GM12878 (cell line): ENCODE measurements at places on chromosomes 7 and 10. TPM values are rescaled to one million over a fixed set of nuclear protein-coding genes. Genes with fewer than 3 reads are reported as not detected.

SPAM1 gene
- not detected in 2 replicates for total RNA-seq

OR2A7 gene
- total RNA-seq = 1.5 and 2.3 TPM in 2 replicates

GATA3 gene
- total RNA-seq = 0.64 and 0.80 TPM in 2 replicates

FAM25A gene
- not detected in 2 replicates for total RNA-seq

DNA sequence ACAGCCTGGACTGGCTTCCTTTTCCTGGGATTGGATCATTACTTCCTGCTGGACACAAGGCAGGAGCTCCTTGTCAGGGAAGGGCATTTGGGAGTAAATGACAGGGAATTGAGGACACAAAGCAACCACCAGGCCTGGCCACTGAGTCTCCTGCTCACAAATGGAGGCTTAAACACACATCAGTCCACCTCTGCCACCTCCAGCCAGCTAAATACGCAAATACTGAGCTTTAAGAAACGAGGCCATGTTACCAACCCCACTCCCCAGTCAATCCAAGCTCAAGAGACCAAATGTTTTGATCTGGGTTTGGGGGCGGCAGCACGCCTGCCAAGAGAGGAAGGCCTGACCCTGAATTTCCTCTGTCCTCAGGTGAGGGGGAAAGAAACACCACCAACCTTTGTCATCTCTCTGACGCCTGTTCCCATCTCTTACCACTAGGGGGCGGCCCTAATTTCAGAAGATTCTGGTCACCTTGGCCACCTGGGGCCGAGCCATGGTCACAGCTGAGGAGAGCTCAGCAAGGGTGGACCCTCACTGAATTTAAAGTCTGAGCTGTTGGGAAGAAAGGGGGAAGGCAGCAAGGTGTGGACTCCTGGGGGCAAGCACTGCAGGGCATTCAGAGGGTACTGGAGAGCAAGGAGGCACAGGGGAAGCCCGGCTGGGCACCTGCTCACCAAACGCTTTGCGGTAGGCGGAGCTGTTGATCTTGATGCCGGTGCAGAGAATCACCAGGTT lies 16.5 kb downstream of the AIFM2 start:
- no peak for DNase-seq

DNA sequence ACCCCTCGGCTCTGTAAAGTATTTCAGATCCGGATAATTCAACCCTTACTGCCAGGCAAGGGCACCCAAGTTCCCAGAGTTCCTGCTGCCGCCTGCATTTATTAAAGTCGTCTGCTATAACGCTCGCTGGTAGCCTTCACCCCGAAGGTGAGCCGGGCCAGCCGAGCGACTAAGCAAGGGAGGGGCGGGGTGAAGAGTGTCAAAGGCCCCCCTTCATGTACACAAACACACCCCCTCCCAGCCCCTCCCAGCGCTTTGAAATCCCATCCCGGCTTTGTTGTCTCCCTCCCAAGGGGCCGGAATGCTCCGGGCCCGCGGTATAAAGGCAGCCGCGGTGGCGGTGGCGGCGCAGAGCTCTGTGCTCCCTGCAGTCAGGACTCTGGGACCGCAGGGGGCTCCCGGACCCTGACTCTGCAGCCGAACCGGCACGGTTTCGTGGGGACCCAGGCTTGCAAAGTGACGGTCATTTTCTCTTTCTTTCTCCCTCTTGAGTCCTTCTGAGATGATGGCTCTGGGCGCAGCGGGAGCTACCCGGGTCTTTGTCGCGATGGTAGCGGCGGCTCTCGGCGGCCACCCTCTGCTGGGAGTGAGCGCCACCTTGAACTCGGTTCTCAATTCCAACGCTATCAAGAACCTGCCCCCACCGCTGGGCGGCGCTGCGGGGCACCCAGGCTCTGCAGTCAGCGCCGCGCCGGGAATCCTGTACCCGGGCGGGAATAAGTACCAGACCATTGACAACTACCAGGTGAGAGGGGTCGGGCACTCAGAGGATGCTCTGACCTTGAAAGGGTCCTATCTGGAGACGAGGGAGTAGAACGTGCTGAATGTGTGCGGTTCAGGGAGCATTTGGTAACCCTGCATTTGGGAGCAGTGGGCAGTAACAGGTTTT lies at the start of gene DKK1:
Gene DKK1, plus strand, starts transcription at position 349 of the 889 bp plus-strand sequence. Its CDS starts 154 bp downstream, at position 503.
- DNase-seq = no peak

DNA sequence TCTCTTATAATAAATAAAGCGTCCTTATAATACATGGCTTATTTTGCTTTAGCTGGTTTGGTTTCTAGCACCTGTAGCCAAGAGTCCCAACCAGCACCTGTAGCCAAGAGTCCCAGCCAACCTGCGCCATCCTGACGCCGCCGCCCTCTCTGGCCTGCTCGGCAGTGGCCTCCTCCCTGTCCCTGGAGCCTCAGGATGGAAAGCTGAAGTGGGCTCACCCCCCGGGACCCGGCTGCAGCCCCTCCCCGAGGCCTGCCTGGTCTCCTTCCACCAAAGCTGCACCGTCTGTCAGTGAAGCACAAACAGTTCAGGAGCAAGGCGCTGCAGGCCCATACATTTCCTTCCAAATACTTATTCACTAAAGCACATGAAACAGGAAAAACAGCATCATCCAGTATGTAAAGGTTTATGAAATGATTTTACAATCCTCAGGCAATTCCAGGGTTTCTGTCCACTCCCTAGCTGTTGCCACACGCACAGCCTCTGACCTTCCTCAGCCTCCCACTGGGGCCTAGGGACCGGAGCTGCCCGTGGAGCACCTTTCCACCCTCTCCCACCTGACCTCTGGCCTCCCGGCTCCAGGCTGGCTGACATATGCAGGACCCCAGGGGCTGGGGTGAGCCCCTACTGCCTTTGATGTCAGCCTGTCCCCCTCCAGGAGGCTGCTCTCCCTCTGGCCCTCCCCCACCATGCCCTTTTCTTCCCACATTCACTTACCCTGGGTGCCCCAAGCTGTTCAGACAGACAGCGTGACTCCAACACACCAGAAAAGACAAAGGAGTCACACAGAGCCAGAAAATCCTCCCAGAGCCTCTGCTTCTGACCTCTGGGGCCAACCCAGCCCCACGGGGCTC lies 149.6 kb upstream of the PPP2R2D start:
- no peak for DNase-seq

DNA sequence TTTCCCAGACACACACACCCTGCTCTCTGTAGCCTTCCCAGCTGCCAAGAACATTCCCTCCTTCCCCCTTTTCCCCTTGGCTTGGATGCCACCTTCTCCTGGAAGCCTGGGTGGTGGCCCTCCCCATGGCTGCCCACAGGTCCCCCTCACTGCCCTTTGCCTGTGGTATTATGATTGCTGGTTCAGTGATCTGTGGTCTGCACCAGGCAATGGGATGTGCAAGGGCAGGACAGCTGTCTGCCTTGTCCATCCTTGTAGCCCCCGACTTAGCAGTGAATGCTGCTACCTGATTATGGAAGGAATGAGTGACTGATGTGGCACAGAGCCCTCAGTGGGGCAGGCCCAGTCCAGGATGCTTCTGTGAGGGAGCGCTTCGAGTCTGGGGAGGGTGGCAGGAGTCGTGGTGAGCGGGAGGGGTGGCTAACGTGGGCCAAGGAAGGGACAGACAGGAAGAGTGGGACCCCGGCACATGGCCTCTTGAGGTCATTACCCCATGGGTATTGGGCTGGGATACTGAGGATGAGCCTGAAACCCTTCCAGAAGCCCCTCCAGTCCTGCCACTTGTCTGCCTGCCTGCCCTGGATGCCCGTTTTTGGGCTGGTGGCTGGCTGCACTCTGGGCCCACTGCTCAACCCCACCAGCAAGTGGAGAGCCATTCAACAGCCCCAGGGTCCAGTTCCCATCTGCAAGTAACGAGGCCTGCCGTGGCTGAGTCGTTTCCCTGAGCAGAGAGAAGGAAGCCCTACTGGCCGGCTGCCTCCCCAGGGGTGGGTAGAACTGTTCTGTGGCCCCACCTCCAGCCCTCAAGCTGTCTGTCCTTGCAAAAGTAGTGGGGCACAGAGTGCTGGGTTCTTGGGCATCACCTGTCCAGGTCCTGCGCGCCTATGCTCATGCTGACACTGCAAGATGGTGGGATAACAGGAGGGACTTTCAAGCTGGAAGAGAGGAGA lies 8.8 kb downstream of the CHST3 start:
- no peak for DNase-seq

DNA sequence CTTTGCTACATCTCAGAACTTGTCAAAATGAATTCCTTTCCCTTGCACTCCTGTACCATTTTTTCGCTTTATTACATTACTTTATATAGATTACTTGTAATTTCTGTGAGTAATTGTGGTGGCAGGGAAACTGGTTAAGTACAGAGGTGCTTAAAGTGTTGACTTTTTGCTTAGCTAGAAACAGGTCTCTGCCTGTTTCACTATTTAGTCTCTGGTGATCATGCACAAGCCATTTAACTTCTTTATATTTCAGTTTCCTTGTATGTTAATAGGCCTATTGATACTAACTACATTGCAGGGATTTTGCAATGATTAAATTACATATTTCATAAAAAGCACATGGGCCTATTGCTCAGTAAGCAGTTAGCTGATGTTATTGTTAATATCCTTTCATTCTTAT lies 233.8 kb downstream of the PRKG1 start:
- DNase-seq = no peak

DNA sequence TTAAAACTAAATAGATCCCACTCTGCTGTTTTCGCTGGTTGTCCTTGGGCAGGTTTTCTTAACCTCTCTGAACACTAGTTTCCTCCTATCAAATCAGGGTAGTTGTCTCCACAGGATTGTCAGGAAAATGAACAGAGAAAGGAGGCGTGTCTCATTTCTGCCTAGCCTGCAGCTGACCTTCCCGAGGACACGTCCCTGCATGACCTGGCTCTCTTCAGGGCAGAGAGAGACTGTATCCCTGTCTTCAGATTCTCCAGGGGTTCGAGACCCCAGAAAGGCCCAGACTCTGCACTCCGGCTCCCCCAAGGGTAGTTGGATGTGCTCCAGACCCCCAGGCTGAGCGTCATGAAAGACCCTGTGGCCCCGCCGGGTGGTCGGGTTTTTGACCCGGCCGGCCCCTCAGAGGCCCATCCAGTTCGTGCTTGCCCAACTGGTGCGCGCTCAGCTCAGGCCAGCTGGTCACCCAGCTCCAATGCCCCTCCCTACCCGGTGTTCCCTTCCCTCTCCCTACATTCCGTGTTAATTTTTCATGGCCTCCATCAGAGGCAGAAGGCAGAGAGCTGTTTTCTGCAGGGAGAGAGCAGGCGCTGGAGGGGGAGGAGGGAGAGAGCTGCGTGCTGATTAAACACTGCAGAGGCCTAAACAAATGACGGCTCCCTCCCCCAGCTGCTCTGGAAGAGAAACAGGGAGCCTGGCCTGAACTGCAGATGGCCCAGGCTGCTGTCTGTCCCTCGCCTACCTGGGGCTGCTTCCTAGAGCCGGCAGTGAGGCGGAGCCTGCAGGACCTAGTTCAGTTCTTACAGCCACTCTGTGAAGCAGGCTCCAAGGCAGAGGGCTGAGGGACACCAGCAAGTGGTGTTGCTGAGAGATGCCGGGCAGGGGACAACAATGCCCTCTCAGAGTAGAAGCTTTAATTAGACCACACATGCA lies 86.2 kb upstream of the PPIF start:
- no peak for DNase-seq

GRCh38 chr10:76324283-76324682 lies 892.9 kb downstream of the LRMDA start:
- DNase-seq = no peak

- no peak for DNase-seq
Measured at GRCh38 chr10:49509771-49510303, 29.1 kb downstream of the ERCC6 start.

DNA sequence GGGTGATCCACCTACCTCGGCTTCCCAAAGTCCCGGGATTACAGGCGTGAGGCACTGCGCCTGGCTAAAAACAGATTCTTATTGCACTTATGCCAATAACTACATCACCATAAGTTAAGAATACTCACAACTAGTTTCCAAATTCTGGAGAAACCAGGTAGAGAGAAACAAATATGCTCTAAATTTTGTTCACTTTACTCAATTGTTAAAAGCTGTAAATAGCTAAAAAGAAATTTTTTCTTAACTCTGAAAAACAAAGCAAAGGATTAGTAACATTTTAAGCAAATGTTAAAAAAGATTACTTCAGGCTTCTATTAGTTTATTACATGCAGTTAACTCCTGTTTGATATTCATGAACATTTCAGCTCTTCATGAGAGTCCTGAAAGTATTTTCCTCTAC lies 28.3 kb upstream of the ZMIZ2 start:
- no peak for DNase-seq

DNA sequence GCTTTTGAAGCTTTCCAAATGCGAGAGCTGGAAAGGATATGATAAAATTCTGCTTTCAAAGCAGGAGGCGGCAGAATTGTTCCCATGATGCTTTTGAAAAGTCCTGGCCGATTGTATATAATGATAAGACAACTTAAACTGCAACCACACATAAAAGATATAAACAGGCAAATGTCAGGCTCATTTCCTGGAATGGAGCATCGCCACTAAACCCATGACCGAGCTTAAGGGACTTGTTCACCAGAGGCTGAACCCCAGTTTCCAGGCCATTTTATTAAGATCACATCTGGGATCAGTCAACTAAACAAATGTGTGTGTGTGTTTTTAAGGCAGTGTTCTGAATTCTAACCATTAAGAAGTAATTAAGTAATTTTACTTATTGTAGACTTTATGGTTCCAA lies 131.6 kb downstream of the ITGA8 start:
- no peak for DNase-seq

DNA sequence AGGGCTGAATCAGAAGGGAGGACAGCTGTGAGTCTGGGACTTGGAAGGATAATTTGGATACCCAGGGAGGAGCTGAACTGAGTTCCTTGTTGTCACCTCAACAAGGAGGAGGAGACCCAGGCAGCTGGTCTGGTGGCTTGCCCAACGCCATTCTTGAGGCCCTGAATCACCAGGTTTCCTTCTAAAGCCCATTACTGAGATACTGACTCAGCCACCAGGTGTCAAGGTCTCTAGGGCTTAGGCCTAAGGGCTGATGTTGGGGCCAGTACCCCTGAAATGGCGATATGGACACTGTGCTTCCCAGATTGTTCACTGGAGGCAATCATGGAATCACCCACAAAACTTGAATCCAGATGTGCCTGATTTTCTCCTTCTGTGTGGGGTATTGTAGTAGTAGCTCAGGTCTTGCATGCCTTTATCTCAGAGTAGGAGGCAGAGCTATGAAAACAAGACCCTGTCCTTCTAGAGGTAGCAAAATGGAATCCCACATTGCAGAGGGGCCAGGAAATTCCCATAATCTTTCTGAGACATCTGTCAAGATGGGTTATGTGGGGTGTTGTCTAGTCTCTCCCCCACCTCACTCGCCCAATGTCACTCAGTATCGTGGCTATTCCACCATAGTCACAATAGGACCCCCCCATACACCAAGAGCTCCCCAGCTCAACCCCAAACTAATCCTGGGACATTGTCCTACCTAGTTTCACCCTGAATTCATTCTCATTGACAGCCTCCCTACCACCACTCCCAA lies 1.8 kb upstream of the ATG9B start:
- DNase-seq = no peak
